ENCODE measurements at places on chromosomes 12 and 14.

- no peak for DNase-seq
Observed at GRCh38 chr12:563250-563781, 99.9 kb downstream of the NINJ2 start.

DNA sequence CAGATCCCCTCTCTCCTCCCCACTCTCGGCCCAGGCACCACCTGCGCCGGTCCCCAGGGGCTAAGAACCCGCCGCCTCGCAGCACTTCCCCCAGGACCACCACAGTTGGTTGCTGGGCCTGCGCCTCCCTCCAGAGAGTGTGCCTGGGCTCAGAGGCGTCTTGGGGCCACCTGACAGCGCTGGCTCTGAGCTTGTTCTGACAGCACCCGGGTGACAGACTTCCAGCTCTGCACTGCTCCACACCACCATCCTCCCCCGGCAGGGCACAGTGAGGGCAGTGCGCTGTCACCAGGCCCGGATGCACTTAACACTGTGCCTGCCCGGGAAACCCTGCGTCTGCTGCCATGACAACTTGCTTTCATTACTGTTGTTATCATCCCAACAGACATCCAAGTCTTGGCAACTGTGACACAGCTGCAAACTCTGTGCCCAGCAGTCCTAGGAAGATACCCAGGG, 6.6 kb downstream of the BRF1 start:
- DNase-seq, result no peak

DNA sequence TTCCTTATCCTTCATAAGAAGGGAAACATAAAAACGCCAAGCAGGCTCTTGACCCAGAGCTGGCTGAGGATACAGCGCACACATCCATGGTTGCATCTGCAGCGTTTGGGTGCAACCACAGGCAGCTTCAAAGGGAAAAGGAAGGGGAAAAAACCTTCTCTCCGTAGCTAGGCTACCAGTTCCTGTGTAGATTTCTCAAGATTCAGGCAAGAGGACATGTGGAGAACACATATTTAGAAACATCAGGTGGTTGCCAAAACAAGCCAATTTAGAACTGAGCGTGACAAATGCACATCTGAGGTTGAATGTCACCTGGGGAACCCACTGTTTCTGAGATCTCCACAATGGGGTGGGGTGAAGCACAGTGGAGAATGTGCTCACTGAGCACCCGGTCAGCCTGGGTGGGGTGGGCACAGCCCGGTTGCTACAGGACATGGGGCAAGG, 78.3 kb upstream of the BDKRB2 start:
- no peak for DNase-seq

DNA sequence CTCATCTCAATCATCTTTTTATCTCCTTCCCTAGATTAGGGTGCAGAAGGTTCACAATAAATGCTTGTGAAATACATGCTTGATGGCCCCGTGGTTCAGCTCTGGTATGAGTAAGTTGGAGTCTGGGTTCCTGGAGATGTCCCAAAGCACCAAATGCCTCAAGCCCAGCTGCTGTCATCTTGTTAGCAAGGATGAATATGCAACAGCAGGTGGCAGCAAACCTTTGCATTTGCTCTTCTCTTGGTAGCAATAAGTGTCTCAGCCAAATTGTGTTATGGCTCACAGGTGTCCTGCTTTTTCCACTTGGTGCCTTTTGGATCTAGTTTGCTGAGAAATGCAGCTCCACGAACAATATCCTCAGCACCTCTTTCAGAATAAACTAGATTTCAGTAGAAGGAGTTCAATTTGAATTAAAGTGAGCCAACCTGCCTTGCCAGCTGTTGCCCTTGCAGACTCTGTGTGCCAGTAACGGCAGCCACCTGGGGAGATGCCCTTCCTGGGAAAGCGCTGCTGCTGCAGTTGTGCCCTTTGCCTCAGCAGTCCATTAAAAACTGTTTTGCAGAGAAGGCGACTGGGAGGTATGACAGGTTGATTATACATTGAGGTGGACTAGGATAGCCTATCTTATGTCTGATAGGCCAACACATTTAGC, 417.3 kb downstream of the SNAPC1 start:
- DNase-seq, result no peak

DNA sequence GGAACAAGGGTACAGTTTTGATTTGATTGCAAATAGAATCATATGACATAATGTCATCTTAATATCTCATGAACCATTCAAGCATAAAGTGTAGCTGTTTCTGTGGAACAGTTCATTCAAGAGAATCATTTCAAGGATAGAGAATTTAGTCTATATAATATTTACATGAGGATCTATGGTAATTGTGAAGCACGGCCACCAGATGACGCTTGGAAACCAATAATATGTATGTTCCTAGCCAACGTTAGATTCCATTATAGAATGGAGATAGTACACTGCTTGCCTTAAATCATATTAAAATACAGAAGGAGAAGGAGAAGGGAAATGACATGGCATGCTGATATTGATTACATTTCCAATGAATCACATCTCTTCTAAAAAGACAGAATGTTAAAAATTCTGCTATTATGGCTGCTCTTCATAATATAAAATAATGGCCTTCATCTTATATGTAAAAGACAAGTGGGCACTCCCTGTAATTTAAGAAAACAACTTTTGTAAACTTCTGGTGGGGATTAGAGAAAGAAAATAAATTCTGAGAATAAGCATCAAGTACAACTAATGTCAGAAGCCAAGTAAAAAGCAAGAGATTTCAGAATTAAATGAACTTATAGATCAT, 351.0 kb downstream of the NAV3 start:
- DNase-seq, result no peak

- DNase-seq, result no peak
Observed at GRCh38 chr12:121812320-121812871, 8.6 kb downstream of the SETD1B start.

DNA sequence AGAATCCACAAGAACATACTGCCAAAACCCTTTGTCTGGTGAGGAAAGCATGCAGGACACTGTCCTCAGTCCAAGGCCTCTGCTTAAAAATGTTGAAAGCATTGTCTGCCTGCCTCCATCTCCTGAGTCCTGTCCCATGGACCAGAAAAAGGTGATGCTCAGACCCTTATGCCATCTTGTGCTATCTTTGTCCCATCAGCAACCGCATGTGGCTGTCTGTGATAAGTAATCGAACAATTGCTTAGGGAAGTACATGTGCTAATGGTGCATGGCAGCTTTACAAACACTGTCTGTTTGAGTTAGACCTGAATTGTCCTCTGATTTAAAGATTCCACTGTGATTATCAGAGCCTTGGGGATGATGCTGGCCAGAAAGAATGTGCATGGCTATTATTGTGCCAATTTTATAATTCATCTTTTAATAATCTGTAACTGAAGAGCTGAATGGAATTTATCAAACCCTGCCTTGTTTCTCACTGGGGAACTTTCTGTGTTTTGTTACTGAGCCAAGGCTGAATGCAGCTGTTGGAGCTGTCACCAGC, 177.5 kb downstream of the DACT1 start:
- DNase-seq, result no peak

GRCh38 chr12:69425417-69425816, 44.8 kb upstream of the FRS2 start:
- DNase-seq, result no peak

DNA sequence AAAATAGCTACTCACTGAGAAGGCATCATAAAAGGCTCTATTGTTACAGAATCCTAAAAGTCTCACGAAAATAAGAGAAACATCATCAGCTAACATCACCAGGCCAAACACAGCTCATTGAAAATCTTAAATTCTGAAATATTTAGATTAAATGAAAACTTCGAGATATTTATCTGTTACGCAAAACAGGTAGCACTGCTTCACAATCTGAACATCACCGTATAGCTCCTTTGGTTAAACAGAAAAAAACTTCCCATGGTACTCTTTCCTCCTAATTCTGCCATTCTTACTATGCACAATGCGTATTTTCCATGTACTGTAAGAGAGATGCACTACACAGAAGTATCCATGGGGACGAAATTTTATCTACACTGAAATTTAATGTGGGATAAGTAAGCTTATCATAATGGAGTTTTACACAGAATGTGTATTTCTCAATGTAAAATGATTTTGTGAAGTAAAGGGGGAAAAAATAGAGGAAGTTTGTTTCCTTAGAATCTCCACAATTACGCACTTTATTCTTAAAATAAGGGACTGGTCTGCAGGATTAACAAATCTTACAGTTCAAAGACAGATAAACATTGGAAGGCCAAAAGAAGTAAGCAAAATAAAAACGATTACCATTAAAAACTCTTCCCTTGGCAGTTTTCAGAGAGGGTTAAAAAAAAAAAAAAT, 1.9 kb downstream of the SGPP1 start:
- no peak for DNase-seq

DNA sequence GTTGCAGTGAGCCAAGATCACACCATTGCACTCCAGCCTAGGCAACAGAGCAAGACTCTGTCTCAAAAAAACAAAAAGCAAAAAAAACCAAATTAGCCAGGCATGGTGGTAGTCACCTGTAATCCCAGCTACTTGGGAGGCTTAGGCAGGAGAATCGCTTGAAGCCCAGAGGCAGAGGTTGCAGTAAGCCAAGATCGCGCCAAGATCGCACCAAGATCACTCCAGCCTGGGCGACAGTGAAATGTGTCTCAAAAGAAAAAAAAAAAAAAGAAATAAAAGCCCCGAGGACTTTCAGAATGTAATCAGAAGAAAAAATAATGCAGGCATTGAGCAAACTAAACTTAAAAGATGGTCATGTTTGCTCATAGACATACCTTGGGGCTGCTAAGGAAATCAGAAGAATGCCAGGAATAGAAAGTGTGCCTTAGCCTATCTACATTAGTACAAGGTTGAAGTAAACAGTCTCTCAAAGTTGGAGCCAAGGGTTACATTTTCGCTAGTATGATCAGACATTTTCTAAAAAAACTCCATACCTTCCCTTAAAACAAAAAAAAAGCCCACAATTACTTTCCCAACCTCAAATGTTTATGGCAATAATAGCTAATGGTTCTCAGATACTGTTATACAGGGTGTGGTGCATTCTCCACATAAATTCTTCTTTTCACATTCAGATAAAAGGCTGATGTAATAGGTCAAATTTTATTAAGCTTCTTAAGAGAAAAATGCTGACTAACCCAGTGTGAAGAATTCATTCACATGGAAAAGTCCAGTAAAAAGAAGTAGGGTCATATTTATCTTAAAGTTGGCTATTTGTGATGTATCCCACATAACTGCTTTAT, 15.8 kb downstream of the DTD2 start:
- DNase-seq, result no peak

GRCh38 chr12:82835217-82835616, 148.5 kb downstream of the TMTC2 start:
- no peak for DNase-seq

DNA sequence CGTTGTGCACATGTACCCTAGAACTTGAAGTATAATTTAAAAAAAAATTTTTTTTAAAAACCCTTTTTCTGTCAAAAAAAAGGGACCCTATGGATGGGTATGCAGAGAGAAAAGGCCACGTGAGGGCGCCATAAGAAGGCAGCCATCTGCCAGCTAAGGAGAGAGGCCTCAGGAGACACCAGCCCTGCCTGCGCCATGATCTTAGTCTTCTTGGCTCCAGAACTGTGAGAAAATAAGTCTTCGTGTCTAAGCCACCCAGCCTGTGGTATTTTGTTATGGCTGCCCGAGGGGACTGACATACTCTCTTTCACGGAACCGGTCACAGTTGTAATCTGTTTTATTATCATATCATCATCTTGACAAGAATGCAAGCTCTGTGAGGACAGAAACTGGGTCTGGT, 174.8 kb downstream of the EFCAB11 start:
- DNase-seq, result no peak

- no peak for DNase-seq
Observed at GRCh38 chr12:22978962-22979361, 354.0 kb downstream of the ETNK1 start.

GRCh38 chr12:126404293-126404881, 1339.2 kb downstream of the AACS start:
- no peak for DNase-seq

DNA sequence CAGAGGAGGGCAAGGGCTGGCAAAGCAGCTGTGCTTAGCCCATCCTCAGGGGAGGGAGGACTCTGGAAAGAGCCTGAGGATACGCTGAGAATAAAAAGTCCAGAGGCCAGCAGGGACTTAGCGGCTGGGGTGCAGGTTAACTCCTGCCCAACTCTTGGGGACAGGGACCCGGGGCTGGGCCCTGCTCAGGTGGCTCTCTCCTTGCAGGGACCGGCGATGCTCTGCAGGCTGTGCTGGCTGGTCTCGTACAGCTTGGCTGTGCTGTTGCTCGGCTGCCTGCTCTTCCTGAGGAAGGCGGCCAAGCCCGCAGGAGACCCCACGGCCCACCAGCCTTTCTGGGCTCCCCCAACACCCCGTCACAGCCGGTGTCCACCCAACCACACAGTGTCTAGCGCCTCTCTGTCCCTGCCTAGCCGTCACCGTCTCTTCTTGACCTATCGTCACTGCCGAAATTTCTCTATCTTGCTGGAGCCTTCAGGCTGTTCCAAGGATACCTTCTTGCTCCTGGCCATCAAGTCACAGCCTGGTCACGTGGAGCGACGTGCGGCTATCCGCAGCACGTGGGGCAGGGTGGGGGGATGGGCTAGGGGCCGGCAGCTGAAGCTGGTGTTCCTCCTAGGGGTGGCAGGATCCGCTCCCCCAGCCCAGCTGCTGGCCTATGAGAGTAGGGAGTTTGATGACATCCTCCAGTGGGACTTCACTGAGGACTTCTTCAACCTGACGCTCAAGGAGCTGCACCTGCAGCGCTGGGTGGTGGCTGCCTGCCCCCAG, 2.8 kb downstream of the B3GNT4 start:
- no peak for DNase-seq

- no peak for DNase-seq
Observed at GRCh38 chr12:12903642-12904609, 12.6 kb downstream of the GPRC5A start.

GRCh38 chr14:52513249-52513648, 39.1 kb downstream of the TXNDC16 start:
- no peak for DNase-seq

- peak; percentile 57 for DNase-seq
Observed at GRCh38 chr12:51326698-51327439, 2.9 kb upstream of the BIN2 start.

- no peak for DNase-seq
Observed at GRCh38 chr12:88509347-88509746, 70.9 kb downstream of the KITLG start.

GRCh38 chr12:69047990-69048389, 115.0 kb upstream of the CPM start:
- no peak for DNase-seq

- no peak for DNase-seq
Observed at GRCh38 chr14:53786045-53786444, 170.6 kb downstream of the BMP4 start.

- no peak for DNase-seq
Observed at GRCh38 chr14:47149326-47149725, 497.7 kb upstream of the RPL10L start.

- DNase-seq, result no peak
Observed at GRCh38 chr12:103627189-103627855, 40.2 kb downstream of the STAB2 start.

- DNase-seq, result no peak
Observed at GRCh38 chr14:24435998-24436354, 6.2 kb downstream of the KHNYN start.

- DNase-seq, result no peak
Observed at GRCh38 chr12:44616402-44616801, 259.7 kb downstream of the NELL2 start.

GRCh38 chr12:122790393-122791075, 16.2 kb downstream of the CCDC62 start:
- no peak for DNase-seq

GRCh38 chr12:76152181-76152807, 67.8 kb upstream of the NAP1L1 start:
- DNase-seq, result peak; percentile 34

All from GM12891 (cell line).